ENCODE measurements at places on chromosomes 11 and 22.

DNA sequence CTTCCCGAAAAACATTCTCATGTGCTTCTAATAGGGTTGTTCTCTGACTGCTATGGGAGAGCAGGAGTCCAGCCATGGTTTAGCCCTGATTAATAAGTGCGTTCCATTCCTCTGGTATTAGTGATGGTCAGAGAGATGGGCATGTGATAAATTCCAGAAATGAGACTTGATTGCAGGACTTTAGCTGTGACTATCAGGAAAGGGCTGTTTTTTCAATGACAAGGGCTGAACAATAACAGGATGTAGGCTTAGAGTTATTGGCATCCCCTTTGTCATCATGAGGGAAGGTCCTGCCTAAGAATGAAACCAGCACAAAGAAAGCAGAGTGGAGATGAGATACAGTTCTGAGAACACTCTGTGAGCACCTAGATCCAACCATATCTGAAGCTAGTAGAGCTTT is 494.6 kb downstream of the MIAT start:
- no peak for DNase-seq

GRCh38 chr22:45194686-45195085 is 31.0 kb downstream of the NUP50 start:
- DNase-seq: no peak

DNA sequence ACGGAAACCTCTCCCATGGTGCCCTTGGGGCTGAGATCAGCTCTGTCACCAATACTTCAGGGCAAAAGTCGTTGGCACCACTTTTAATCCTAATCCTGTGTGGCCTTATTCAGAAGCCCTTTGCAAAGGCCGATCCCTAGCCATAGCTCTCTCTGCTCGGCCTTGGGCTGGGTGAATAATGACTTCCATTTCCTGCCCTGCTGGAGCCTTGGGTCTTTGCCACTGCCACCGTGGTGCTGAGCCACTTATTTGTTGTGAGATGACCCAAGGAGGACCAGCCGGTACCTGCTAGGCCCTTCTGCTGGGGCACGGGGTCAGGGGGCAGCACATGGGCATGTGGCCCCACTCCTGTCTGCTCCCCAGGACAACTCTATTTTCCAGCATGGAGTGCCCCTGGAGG is 188.2 kb downstream of the ST3GAL4 start:
- DNase-seq: no peak

DNA sequence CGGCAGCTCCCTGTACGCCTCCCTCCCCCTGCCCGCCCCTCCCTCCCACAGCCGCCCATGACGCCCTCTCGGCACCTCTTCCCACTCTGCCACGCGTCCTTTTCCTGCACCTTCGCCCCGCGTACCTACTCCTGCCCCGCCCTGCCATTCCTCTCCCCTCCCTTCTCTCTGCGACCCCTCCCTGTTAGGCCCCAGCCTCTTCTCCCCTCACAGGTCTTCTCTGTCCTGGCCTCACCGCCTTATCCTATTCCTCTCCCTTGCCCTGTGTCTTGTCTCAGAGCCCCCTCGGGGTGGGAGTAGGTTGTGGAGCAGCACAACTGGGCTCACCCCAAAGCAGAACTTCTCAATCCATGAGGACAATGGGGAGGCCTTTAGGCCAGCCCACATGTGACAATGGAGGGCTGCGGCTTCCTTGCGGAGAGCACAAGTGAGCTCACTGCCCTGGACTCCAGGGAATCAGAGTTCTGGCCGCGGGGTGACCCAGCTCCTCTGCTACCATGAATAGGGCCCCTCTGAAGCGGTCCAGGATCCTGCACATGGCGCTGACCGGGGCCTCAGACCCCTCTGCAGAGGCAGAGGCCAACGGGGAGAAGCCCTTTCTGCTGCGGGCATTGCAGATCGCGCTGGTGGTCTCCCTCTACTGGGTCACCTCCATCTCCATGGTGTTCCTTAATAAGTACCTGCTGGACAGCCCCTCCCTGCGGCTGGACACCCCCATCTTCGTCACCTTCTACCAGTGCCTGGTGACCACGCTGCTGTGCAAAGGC is 539 bp downstream of the SLC35C1 start:
- DNase-seq: no peak

DNA sequence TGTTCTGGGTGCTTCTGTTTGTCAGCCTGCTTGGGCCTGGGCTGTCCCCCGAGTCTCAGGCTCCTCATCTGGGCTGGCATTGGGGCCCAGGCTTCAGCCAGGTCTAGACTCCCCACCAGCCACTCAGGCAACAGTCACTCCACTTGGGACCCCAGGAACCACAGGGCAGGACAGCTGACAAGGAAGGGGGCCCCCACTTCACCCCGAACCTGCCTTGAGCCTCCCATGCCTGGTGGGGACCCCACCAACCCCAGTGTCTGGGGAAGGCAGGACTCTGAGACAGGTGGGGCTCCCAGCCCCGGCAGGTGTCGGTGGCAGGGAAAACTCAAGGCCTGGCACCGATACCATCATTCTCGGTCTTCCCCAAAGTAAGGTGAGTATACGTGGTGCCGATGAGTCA is 11.7 kb upstream of the LTO1 start:
- no peak for DNase-seq
